ENCODE measurements at places on chromosomes 13 and 19.
A peak's percentile ranks its signal among the peaks of the same experiment; 100 is the strongest.

- DNase-seq: no peak
These were observed 7.3 kb upstream of the SBK3 start for GRCh38 chr19:55552620-55553019.

- DNase-seq: no peak
These were observed 1.9 kb downstream of the SIGLEC14 start for GRCh38 chr19:51644636-51645271.

- DNase-seq: no peak
These were observed 183.7 kb downstream of the COL4A1 start for GRCh38 chr13:110123041-110123809.

- no peak for DNase-seq
These were observed 112.5 kb downstream of the COG6 start for GRCh38 chr13:39767791-39768517.

- no peak for DNase-seq
These were observed 289.2 kb upstream of the PCDH9 start for GRCh38 chr13:67519356-67519755.

GRCh38 chr19:7228935-7229541 is 65.2 kb downstream of the INSR start:
- no peak for DNase-seq

- no peak for DNase-seq
These were observed 13.1 kb upstream of the WTIP start for GRCh38 chr19:34468409-34468808.

DNA sequence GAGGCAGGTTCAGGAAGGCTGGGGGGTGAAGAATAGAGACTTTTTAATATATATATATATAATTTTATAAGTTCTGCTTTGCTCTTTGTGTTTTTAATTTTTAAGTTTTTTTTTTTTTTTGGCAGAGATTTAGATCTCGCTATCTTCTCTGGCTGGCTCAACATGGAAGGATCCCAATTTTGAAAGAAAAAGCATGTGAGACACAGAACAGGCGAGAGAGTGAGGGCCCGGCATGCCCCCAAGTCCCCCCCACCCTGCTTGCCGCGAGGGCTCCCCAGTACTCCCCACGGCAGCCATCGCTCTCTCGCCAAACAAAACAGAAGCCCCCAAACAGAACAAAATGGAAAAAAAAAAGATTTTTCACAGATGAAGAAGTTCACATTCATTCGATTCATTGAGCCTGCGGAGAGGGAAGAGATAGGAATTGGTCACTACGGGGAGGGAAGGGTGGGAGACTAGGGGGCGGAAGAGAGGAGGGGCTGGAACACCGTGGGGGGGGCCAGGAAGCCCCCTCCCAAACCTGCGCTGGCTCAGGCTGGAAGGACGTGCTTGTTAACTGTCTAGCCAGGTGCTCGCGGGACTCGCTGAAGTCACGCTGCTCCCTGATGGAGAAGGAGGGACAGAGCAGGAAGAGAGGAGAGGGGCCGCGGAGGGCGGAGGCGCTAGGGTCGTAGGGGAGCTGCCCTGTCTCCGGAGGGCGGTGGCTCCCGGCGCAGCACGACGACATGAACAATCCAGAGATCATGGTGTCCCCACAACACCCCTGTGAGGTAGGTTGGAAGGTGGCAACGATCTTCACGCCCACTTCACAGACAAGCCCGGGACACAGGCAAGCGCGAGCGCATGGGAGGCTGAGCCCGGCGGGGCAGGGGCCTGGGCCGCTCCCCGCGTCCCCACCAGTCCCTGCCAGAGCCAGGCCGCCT is 10.6 kb downstream of the KHSRP start:
- DNase-seq: no peak

DNA sequence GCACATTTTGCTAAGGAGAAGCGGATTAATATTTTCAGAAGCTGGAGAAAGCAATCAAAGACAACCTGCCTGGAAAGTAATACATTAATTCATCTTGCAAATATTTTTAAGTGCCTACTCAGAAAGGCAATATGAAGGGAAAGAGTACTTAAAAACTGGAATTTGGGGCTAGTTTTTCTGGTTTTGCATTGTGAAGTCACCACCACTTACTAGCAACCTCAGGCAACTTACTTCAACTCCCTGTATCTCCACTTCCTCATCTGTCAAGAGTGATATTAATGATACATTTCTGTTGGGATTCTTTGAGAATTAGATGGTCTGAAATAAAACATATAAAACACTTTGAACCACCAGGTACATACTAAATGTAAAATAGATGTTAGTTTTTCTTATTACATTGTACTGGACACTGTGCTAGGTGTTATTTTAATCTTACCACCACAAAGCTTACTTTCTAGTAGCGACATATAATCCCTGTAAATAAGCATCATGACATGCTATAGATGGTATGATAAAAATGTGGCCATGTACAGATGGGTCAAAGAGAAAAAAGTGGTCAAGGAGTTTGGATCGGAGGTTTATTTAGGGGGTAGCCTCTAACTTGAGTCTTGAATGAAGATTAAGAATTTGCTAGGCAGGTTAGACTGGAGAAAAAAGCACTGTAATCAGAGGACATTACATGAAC is 101.2 kb downstream of the SPRY2 start:
- no peak for DNase-seq

DNA sequence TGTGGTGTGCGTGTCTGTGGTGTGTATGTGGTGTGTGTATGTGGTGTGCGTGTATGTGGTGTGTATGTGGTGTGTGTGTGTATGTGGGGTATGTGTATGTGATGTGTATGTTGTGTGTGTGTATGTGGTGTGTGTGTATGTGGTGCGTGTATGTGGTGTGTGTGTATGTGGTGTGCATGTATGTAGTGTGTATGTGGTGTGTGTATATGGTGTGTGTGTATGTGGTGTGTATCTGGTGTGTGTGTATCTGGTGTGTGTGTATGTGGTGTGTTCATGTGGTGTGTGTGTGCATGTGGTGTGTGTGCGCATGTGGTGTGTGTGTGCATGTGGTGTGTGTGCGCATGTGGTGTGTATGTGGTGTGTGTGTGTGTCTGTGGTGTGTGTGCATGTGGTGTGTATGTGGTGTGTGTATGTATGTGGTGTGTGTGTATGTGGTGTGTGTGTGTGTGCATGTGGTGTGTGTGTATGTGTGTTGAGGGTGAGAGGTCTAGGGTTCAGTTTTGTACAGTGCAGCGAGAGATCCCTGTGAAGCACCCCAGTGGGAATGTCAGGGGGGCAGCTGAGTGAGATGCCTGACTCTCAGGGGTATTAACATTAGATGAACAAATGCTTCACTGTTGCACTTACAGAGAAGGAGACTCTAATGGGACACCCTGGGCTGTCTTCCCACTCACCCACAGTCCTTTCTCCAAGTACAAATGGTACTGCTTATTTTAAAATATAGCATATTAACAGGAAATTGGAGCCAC is 61.3 kb upstream of the MEDAG start:
- no peak for DNase-seq

GRCh38 chr19:36115453-36116343 is at the start of gene TBCB:
TBCB (plus strand) TSS chr19:36115468; CDS start chr19:36115561, 93 bp downstream.
- DNase-seq: peak; percentile 89

GRCh38 chr13:24180750-24181377 is 20.3 kb downstream of the SPATA13 start:
- no peak for DNase-seq

- no peak for DNase-seq
These were observed 4.7 kb upstream of the ZNF606 start for GRCh38 chr19:58007285-58007684.

DNA sequence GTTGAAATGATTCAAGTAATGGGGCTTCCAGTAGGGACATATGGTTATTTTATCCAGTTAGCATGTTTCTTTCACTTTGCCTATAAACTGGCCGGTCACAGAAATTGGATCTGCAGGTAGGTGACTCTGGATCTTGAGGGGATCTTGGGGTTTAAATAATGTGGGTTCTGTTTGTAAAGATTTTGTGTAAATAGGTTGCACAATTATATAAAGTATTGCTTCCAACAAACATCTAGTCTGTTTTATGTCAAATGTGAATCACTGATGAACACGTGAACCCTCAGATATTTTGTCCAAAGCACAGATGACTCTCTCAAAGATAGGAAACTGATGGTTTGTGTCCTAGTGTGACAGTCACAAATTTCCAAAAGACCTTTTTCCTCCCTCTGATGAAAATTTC is 98.4 kb downstream of the ZIC5 start:
- DNase-seq: no peak

- no peak for DNase-seq
These were observed 1.9 kb upstream of the TMEM59L start for GRCh38 chr19:18610556-18611326.

DNA sequence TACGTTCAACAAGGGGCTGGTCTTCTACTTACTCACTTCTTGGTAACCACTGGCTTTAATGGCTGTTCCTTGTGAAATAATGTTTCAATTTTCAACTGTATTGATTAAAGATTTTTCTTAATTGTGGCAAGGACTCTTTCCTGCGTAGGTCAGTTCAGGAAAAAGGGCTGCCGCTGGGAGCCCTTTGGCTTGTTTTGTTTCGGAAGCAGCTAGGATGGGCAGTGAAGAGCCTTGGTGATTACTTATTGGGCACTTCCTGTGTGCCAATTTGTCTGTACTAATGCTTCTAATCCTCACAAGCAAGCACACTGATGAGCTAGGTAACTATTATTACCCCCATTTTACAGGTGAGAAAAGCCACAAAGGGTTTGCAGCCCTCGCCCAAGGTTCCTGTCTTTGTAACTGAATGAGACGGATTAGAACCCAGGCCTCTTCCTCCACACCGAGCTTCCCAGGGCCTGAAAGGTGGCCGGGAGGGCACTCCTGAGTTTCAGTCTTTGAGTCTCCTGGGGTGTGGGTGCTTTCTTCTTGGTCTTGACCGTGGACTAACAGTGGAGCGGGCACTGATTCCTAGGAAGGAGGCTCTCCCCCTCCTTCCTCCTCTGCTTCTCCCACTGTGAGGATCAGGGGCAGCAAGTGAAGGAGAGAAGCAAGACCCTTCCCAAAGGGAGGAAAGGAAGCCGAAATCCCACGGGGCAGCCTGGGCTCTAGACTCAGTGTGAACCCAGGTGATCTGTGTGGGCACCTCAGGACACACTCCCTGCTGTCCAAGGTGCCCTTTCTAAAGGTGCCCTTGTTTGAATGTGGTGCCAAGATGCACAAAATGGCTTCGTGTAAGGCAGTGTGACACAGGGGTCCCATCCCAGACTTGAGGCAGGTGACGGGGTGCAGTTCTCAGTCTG is 3.7 kb downstream of the COL4A2 start:
- DNase-seq: no peak

DNA sequence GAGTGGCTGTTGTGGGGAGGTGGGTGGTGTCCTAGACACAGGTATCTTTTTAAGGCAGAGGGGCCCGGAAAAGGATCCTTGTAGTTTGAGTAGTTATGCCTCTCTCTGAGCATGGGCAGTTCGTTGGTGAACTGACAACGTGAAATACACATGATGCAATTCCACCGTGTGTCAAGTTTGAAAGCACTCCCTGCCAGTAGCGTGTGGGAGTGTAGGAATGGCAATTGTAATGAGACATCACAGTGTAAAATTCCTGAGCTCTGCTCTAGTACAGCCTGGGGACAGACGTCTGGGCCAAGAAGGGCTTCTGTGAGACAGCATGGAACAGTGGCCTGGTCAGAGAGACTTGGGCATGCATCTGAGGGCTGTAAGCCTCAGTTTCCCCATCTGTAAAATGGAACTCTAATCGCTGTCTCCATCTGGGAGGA is 10.4 kb upstream of the ASF1B start:
- no peak for DNase-seq

Data from stimulated activated CD4-positive, alpha-beta T cell treated with anti-CD3 and anti-CD28 coated beads, Interleukin-4, amount 100 ng/mL, for 24 hours (primary cell).